ENCODE measurements at places on chromosomes 2 and 18.

GRCh38 chr2:65706411-65706810 is 274.0 kb upstream of the SPRED2 start:
- DNase-seq = no peak

- DNase-seq = no peak
Measured at GRCh38 chr18:77099485-77100370, 32.9 kb downstream of the MBP start.

DNA sequence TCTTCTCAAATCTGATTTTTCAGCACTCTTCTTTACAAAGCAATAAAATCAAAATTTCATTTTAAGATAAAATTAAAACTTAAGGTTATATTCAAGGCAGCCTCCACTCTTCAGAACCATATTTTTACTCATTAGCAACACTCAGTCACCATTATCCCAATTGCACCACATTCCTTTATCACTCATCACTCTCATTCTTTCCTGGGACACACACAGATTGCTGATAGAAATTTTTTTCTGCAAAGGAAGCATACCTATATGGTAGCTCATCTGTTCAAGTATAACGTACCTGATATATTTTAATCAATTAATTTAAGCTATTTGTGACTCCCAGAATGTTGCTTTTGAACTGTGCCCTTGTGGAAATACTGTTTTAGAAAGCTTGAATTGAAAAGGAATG is 1559.3 kb upstream of the ZEB2 start:
- no peak for DNase-seq

DNA sequence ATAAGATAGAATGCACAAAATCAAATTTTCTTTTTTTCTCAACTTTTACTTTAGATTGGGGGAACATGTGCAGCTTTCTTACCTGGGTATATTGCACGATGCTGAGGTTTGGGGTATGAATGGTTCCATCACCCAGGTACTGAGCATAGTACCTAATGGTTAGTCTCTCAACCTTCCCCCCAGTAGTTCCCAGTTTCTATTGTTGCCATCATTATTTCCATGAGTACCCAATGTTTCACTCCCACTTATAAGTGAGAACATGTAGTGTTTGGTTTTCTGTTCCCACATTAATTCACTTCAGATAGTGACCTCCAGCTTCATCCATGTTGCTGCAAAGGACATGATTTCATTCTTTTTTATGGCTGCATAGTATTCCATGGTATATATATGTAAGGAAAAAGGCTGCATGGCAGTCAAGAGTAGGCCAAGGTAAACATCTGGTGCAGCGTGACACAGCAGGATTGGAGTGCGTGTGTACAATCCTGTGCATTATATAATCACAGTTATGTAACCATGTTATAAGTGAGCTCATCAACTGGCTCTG is 10.5 kb upstream of the C2orf42 start:
- DNase-seq = no peak

- no peak for DNase-seq
Measured at GRCh38 chr2:186946896-186947467, 98.0 kb upstream of the ZSWIM2 start.

DNA sequence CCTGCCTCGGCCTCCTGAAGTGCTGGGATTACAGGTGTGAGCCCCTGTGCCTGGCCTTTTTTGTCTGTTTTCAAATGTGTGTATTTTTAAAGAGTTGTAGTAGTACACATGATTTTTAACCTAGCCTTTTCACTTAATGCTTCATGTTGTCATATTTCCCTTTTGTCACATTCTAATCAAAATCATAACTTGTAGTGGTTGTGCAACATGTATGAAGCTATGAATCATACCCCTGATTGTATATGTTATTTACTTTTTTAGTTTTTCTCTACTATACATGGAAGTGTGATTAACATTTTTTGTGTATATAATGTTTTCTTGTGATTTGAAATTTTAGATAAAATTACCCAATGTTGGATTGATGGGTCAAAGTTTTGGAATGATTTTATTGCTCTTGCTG is 8.5 kb downstream of the GEN1 start:
- no peak for DNase-seq

DNA sequence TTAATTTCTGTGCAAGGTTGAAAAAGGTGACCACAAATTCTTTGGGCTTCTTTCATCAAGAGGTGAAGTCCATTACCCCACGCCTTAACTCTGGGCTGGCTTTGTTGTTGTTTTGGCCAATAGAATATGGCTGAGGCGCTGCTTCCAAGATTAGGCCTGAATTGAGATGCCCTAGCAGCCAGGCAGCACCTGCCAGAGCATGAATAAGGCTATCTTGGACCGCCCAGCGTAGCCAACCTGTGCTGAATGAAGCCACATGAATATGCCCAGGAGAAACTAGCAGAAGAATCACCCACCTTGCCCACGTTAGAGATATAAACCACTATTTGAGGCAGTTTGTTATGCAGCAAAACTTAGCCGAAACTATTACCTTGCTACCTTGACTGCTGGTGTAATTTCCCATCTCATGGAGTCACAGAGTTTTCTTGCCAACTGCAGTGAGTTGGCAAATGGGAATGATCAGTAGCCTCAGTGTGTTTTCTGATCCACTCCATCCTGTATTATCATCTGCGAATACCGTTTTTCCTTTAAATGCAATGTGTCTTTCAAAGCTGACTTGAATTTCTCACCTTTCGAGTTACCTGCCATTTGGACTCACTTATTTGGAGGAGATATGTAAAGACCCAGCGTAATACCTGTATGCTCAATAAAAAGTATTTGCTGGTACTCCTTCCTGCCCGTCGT is 679 bp downstream of the TSGA10 start:
- peak; percentile 20 for DNase-seq

GRCh38 chr2:43430489-43430888 is 165.3 kb downstream of the THADA start:
- no peak for DNase-seq

DNA sequence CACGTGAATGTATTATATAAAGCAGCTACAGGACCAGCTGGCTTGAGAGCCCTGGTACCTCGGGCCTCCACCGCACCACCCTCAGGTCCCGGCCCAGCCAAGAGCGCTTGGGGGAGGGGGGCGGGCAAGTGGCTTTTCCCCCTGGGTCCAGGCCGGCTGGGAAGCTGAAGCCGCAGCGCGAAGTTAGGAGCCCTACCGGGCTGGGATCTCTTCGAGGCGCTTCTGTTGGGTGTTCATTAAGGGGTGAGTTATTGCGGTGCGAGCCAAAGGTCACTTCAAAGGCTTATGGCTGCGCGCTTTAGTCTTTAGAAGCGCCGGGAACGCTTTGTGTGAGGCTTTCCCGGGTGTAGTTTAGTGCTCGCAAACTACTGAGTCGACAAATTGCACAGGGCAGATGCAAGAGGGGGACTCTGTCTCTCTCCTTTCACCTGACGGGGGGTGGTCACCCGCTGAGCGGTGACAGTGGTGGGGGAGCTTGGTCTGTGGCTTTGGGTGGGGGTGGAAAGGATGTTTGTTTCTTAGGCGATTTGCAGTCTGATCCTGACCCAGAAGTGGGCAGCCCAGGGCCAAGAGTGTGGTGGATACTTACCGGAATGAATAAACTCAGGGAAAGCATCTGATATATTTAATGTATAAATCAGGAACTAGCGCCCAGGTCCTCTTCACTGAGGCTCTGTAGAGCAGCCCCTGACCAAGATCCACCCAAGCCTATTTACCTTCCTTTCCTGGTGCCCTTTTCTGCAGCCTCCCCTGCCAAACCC is 6.0 kb downstream of the HOXD3 start:
- no peak for DNase-seq

GRCh38 chr2:215900843-215901242 is 112.5 kb downstream of the MREG start:
- DNase-seq = no peak

All from AG08396 (cell line).